ENCODE measurements at places on chromosomes 11 and 22. TPM values are rescaled to one million over a fixed set of nuclear protein-coding genes. Genes with fewer than 3 reads are reported as not detected.

OR52I1 gene
- not detected for total RNA-seq

TEAD1 gene
- 107 TPM for total RNA-seq

CRELD2 gene
- total RNA-seq = 27.3 TPM

LRP4 gene
- total RNA-seq = 7.3 TPM

JAML gene
- total RNA-seq = not detected

GPR83 gene
- 0.08 TPM for total RNA-seq
